OCI-M1 (cell line): ENCODE measurements at places on chromosomes 7 and 10.

DNA sequence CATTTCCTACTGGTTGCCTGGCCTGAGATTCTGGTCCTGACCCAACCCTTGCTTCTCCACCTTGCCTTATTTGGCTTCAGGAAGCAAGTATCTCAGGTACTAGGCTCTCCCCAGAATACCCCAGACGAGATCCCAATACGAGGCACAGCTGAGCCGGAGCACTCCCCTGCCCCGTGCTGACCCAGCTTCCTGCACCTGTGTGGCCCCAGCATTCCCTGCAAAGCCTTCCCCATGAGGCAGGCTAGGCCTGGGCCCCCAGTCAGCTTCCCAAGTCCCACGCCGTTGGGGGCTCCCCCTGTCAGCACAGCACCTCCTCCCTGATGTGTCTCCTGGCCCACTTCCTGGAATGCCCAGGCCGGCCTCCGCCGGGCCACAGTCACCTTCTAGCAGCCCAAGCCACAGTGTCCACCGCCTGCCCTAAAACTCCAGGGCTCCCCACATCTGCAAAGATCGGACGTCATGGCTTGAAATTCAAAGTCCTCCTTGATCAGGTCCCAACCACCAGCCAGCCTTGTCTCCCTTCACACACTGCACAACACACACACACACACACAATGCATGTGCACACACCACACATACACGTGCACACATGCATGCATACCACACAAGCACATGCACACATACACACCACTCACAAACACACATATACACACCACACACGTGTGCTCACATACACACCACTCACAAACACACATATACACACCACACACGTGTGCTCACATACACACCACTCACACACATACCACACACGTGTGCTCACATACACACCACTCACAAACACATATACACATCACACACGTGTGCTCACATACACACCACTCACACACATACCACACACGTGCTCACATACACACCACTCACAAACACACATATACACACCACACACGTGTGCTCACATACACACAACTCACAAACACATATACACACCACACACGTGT, 78.9 kb upstream of the FOXK1 start:
- no peak for DNase-seq

DNA sequence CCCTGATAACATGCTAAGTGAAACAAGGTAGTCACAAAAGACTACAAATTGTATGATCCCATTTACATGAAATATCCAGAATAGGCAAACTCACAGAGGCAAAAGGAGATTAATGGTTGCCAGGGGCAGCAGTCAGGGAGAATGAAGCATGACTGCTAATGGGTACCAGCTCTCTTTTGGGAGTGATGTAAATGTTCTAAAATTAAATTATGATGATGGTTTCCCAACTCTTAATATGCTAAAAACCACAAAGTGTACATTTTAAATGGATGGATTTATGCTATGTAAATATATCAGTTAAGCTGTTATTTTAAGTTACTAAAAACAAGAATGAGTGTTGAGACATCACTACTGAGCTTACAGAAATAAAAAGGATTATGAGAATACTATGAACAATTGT, 12.6 kb downstream of the CYP51A1 start:
- no peak for DNase-seq

- peak; percentile 85 for DNase-seq
These were observed 194.3 kb downstream of the ZMYND11 start for GRCh38 chr10:329361-330099.

- no peak for DNase-seq
These were observed 7.7 kb downstream of the GRM8 start for GRCh38 chr7:127245002-127245401.

DNA sequence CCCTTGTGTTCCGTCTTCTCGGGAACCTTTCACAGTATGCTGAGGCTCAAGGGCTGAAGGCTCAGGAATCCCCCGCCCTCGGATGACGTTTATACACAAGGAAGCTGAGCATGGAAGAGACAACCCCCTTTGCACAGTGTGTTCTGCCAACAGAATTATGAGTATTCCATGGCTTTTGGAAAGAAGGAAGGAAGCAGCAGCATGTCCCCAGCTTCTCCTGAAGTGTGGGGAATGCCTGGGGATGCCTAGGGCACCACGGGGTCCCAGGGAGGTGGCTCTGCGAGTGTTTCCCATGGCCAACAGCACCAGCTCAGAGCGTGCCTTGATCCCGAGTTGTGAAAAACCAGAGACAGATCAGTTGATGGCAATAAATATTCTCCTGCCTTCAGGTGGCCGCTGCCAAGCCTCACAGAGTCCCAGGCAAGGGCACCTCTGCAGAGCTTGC, 88.8 kb upstream of the DDC start:
- no peak for DNase-seq

DNA sequence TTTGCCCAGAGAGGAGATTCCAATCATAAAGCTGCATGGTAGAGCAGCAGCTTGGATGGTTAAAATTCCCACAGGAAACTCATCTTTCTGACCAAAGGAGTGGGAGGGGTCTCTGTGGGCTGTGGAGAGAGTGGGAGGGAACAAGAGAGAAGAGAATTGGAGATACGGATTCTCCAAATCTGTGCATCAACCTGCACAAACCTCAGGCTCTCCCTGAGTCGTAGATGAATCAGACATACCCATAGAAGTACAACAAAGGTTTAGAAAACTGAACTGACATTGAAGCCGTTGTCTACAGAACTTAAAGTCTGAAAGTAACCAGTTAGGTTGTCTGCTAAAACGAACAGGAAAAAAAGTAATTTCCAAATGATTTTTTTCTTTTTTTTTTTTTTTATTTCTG, 41.9 kb downstream of the CYCS start:
- DNase-seq: no peak

GRCh38 chr7:134778941-134779740, at the start of gene CALD1:
Gene CALD1, plus strand, starts transcription at chr7:134779634. Its CDS starts 88,100 bp downstream, at chr7:134867734.
- no peak for DNase-seq

DNA sequence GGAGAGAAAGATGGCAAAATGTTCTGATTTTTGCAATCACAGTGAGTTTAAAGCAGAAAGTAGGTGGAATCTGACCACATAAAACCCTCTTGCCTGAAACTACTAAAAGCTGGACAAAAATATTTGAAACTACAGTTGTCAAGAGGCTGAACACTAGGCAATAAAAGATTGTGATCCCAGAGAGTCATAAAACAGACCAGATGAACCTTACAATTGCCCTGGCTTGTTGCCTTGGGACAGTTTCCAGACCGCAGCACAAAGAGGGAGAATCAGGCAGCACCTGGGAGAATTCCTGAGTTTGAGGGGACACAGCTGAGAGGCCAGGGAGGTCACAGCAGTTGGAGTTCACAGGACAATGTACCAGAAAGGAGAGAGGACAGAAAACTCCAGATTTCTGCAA, 107.3 kb upstream of the NANOS1 start:
- no peak for DNase-seq

- DNase-seq: no peak
These were observed 112.8 kb downstream of the PTEN start for GRCh38 chr10:87976101-87976743.

- DNase-seq: no peak
These were observed 86.4 kb downstream of the CDK6 start for GRCh38 chr7:92749832-92750446.

- peak; percentile 95 for DNase-seq
These were observed 14.5 kb downstream of the CAPZA2 start for GRCh38 chr7:116876664-116877442.

- DNase-seq: no peak
These were observed 1.3 kb upstream of the CCDC136 start for GRCh38 chr7:128790315-128791041.

GRCh38 chr10:97314671-97315070, 4.4 kb upstream of the FRAT1 start:
- no peak for DNase-seq

- peak; percentile 94 for DNase-seq
These were observed 22.6 kb upstream of the AKR1C3 start for GRCh38 chr10:5071411-5072198.

DNA sequence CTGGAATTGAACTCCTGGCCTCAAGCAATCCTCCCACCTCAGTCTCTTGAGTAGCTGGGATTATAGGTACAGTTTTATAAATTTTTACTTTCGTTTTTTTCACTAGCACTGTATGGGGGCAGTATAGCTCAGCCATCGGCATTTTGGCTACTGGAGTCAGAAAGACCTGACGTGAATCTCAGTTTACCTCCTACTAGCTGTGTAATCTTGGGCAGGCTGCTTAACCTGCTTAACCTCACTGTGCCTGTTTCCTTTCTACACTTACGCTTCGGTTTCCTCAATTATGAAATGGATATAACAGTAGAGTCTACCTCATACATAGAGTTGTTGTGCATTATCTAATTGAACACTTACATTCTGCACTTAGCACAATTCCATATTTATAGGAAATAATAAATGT, 16.7 kb downstream of the STN1 start:
- DNase-seq: peak; percentile 6

DNA sequence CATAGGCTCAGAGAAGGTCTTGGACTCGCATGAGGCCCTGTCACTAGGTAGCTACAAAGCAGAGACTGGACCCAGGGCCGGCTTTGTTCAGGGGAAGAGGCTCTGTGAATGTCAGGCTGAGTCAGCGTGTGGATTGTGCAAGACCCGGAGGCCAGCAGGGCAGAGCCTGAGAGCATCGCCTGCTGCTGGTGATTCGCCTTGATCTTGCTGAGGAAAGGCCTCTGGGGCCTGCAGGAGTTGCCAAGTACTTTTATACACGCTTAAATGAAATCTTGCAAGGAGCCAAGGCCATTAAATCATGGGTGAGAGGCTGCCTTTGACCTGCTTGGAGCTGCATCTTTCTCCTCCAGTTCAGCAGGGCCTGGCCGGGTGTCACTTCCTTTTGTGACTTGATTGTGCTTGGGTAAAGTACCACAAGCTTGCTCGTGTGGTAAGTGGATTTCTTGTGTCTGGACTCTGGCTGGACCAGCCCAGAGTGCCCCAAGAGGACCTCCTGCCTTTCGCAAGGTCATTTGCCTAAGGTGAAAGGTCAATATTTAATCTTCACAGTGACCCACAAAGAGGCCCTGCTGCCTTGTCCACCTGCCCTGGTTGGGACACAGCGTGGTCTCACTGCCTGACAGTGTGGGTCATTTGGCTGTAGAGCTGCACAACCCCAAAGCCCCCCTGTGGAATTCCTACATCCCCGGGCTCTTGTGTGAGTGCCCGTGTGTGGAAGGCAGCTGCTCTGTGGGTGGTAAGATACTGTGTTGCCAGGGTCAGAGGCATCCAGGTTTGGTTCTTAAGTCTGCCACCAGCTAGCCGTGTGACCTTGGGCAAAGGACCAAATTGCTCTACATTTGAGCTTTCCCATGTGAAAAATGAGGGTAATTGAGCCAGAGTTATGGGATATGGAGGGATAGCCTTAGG, 38.6 kb upstream of the SH2D4B start:
- DNase-seq: peak; percentile 95

DNA sequence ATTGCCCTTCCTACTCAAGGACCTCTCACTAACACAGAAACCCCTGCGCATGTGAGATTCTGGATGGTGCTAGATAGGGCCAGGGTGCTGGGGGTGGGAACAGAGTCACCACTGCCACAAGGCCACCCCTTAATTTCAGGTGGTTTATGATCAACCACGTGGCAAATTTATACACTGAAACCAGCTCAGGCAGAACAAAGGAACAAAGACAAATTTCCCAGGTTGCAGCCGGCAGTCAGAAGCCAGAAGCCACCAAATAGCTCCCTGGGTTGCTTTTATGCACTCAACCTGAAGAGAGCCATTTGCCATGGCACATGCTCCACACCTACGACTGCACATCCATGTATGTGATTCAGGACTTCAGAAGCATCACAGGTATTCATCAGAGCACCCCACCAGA, 2.5 kb downstream of the VOPP1 start:
- no peak for DNase-seq

DNA sequence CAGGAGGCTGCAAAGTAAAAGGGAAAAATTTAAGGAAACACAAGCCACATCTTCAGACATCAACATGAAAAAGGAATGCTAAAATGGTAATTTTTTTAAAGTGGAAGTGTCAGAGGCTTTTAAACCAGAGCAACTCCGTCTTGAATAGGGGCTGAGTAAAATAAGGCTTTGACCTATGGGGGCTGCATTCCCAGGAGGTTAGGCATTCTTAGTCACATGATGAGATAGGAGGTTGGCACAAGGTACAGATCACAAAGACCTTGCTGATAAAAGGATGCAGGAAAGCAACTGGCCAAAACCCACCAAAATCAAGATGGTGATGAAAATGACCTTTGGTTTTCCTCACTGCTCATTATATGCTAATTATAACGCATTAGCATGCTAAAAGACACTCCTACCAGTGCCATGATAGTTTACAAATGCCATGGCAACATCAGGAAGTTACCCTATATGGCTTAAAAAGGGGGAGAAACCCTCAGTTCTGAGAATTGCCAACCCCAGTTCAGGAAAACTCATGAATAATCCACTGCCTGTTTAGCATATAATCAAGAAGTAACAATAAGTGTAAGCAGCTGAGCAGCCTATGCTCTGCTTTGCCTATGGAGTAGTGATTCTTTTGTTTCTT, 128.3 kb downstream of the SKAP2 start:
- DNase-seq: no peak

DNA sequence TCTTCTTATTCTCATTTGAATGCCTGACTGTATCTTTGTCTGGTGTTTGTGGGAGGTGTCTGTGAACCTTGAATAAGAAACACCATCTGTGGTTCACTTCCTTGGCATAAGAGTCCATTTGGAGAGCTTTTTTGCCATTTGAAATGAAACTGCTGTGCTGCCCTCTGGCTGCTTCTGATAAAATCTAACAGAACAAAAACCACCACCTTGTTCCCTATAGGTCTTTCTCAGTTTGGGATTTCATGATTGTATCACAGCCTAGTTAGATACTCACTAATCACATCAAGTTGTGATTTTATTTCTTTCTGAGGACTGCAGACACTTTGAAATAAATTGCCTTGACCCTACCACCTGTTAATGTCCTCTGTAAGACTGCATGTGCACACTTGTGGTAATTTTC, 102.7 kb upstream of the FAM13C start:
- peak; percentile 8 for DNase-seq

DNA sequence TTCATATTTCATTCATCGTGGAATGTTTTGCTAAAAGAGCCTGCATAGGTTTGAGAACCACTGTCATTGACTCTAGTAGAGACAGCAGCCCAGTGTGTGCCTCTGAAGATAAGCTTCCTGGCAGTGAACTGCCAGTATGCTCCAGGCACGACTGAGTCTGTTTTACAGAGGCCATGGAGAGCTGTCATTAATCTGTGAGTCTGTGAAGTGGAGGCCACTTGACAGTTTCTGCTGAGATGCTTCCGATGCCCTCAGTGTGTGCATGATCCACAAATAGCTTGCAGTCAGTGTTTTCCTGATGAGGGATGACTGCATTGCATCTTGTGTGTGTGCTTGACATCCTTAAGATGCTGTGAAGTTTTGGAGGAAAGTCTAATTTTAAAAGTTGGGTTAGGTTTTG, 162.2 kb downstream of the PFKFB3 start:
- DNase-seq: no peak

DNA sequence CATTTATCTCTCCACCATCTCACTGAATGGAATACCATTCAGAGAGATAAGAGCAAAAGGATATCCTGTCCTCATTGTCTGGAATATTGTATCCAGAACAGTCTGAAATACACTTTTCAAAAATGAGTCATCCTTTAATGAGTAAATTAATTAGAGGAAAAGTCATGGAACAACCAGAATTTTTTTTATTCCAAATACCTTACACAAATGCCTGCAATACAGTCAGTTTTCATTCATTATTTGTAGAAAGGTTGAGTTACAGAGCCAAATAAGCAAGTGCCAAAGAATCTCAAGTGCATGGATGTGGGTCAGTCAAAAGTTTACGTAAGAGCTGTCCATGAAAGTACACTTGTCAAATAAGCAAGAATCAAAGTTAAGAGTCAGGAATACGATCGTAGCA, 482.6 kb downstream of the IPMK start:
- DNase-seq: no peak
